ENCODE measurements at places on chromosomes 12 and 14. TPM values are rescaled to one million over a fixed set of nuclear protein-coding genes. Genes with fewer than 3 reads are reported as not detected.

Gene CPNE8
- 11.1 TPM for total RNA-seq

Gene LRP1-AS
- total RNA-seq = not detected

Gene KRT78
- not detected for total RNA-seq

Gene TAC3
- not detected for total RNA-seq

Gene CRIP1
- 1,790 TPM for total RNA-seq

Gene RPS6KA5
- 4.0 TPM for total RNA-seq

Gene SLC15A5
- total RNA-seq = not detected
